ENCODE measurements at places on chromosomes 4 and X.

- no peak for DNase-seq
Measured at GRCh38 chr4:56857601-56858309, 36.3 kb upstream of the SPINK2 start.

DNA sequence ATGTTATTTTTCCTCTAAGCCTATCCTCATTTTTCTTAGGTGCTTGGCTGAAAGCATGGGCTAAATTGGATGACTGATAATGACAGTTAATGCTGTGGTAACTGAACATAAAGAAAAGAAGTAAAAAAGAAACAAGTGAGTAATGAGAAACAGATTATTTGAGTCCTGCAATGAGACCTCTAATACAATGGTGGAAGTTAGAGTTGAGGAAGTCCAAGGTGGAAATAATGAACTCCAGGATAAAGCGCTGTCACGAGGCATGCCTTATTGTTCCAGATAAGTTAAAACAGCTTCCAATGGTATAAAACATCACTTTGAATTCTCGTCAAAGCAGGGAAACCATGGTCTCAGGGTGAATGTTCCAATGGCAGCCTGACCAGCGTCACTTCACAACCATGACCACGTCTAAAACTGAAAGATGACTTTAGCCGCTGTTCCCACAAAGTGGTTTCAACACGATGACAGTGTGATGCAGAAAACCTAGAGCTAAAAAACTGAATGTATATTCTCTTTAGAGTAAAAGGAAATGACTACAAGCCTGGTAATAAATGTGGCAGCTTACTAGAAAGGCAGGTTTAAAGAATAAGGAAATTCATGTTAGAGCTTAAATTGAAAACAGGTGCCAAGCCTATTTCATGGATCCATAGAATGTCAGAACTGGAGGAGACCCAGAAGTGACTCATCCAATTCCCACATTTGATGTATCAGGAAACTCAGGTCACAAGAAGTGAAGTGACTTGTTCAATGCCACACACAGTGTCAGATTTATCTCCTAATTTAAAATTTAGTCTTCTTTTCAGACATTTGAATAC, 202.6 kb upstream of the GYPA start:
- no peak for DNase-seq

GRCh38 chrX:123983240-123983639, 21.7 kb downstream of the STAG2 start:
- no peak for DNase-seq

DNA sequence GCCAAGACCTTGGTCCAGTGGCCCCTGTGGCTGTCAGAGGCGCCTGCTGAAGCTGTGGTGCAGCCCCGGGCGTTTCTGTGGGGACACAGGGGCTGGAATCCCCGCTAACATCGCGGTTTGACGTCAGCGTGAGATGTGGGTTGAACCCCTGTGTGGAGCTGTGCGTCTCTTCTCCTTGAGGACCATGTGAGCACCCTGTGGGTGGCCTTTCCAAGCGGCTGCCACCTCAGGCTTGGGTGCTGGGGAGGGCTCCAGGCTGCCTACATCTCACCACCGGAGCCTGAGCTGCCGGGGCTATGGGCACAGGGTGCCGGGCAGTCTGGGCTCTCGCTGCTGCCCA, 27.7 kb downstream of the UVSSA start:
- DNase-seq: no peak

DNA sequence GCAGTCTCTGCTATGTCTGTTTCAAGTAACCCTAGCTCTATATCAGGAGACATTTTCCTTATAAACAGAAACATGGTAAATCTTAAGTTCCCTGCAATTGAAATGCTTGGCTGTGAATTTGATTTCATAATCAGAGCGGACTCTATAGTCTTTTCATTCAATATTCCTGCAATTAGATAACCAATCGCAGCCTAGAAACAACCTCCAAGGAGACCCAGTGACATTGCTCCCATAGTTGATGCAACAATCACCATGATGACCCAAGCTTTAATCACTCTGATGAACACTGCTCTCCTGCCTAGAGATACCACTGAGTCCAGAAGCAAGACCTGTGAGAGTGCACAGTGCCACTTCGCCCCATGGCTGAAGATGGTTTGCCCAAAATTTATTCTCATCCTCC, at the start of gene CABS1:
CABS1 (plus strand) TSS at position 301 of the 400 bp plus-strand sequence; CDS start at position 360, 59 bp downstream.
- DNase-seq: no peak

DNA sequence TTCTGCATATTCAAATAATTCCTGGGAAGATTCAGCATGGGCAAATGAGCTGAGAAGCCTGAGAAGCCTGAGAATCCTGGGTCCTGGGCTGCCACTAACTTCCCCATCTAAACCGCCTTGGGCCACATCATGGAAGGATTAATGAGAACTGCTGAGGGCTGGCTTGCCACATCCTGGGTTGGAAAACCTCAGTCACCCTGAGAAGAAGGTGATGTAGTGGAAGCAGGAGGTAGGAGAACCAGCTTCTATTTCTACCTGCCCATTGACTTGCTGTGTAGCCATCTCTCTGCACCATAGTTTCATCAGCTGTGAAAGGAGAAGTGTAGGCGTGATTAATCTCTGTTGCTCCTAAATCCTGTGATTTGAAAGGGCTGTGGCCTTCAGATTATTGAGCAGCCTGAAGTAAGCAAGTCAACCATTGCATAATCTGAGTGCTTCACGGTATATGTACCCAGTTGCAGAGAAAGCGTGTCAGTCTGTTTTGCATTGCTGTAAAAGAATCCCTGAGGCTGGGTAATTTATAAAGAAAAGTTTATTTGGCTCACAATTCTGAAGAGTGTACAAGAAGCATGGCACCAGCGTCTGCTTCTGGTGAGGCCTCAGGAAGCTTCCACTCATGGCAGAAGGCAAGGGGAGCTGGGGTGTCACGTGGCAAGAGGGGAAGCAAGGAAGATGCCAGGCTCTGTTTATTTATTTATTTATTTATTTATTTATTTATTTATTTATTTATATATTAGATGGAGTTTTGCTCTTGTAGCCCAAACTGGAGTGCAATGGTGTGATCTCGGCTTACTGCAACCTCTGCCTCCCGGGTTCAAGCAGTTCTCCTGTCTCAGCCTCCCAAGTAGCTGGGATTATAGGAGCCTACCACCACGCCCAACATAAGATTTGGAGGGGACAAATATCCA, 140.9 kb upstream of the ATP6AP2 start:
- no peak for DNase-seq

DNA sequence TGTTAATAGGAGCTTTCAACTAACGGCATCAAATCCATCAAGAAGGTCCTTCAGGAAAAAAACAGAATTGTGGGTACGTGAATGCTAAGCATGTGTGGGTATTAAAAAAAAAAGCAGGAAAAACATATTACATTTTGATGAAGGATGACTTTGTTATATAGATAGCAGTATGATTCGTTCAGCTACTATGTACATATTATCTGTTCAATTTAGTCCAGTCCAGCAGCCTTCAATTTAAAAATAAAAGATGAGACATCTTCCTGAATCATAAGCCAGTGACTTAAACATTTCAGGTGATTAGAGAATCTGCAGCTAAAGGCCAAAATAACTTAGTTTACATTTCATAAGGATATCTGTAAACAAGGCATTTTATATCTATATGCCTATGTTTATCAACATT, 63.4 kb downstream of the LCORL start:
- DNase-seq: no peak

DNA sequence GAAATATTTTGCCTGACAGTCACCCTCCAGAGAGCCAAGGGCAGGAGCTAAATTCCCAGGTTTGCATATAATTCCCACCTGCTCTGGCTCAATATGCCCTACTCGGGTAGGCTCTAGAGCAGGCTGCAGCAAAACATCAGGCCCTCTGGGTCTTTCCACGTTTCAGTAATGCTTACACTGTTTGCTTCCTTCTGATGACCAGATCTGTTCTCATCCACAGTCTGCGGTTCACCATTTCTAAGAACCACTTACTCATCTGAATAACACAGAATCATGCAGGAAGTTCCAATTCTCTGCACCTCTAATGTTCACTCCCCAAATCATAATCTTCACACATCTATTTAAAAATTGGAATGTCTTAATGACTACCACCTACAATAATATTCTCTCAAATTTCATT, 141.4 kb downstream of the PPP3CA start:
- DNase-seq: no peak

GRCh38 chrX:21744060-21744459, 13.9 kb downstream of the SMPX start:
- no peak for DNase-seq

Data from NCI-H2081 treated with DMSO at 0.1 percent for 48 hours (cell line).